ENCODE measurements at places on chromosomes 11 and 22.

GRCh38 chr22:24843048-24843447, 37.0 kb downstream of the SGSM1 start:
- no peak for DNase-seq

GRCh38 chr22:29706486-29706885, 13.3 kb upstream of the CABP7 start:
- no peak for DNase-seq

DNA sequence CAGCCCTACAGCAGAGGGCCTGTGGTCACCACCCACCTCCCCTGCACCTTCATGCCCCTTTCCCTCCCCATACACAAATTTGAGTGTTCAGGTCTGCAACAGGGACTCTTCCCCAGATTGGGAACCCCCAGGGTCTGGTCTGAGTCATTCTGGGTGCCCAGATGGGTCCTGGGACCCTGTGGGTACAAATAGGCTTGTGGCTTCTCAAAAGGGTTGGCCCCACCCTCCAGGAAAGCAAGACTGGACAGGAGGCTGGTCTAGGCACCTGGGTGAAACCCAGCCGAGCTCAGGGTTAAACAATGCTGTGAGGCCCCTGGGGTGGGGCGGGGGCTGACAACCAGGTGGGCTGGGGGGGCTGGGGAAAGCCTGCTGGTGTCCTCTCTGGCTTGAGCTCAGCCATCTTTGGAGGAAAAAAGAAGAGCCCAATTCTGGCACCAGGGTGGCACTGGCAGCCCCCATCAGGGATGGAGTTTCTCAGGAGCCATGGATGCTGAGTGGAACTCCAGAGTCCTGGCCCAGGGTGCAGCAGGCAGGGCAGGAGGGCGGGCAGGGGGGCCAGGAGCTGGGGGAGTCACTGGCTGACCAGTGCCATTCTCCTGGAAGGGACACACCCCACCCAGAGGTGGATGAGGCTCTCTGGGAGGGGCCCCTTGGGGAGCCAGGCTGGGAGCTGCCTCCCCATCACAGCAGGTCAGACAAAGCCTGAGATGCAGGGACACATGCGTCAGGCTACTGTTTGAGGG, 1.1 kb downstream of the SEPTIN5 start:
- DNase-seq = no peak

DNA sequence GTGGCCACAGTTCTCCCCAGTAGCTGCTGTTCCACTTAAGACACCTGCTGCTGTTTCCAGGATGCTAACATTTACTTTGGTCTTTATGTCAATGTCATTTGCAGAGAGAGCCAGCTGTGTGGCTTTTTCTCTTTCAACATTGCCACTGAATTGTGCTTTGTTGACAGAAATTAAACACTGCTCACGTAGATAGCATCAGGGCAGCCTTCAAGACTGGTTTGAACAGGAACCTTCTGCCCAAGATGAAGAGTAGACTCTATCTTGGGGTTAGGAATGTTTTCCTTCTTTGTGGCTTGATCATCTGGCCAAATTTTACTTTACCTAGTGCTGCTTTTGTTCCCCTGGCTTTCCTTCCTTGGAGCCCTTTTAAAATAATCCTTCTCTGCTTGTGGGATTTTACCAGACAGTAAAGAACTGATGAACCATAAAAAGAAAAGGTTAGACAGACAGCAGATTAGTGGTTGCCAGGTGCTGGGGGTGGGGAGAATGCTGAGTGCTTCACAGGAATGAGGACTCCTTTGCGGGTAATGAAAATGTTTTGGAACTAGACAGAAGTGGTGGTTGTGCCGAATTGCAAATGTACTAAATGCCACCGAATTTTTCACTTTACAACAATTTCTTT, 22.7 kb upstream of the XBP1 start:
- DNase-seq = no peak

DNA sequence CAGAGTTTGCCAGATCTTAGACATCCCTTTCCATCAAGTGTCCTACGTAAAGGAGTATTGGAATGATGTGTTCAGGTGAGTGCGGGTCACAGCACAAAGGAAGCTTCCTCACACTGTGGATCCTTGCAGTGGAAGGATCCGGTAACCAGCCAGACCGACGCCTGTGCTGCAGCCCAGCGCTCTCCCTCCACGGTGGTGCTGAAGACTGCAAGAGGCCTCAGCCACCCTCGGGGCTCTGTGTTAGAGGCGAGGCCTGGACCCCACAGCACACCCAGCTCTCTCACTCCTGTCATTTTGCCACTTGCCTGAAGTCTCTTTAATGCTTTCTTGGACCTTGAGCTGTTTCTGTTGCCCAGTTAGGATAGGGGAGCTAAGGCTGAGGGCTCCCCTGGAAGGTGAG, 2.4 kb downstream of the TRMU start:
- no peak for DNase-seq

DNA sequence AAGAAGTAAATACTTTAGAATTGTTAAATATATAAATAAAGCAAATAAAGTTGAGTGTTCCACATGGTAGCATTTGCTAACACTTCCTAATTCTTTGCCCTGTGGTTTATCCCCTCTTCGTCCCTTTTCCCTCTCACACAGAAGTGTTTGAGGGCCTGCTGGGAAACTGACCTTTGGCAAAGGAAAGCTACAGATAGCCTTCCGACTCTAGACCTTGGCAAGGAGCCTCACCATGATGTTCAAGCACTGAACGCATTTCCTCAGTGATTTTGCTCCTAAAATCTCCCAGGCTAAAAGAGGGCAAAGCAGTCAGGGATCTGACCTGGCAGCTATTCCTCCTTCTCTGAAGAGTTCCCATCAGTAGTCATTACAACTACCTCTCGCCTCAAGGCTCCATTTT, 52.5 kb upstream of the HORMAD2 start:
- DNase-seq = no peak

DNA sequence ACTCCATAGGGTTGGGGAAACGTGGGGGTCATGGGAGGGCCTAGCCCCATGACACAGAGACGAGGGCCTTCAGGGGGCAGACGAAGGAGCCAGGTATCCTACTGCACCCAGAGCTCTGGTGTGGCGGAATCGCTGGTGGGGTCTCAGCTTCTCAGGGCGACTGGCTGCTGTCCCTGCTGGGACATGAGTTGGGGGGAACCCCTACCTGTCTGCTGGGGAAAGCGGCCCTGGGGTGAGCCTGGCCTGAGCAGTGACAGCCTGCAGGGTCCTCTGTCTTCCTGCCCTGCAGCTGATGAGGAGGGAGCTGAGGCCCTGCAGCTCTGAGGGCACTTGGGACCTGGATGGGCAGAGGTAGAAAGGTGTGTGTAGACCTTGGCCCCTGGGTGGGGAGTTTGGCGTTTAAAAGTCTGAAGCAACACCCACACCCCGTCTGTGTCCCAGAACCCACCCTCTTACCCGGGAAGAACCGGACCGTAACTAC, 33.6 kb upstream of the GRAMD4 start:
- DNase-seq = no peak

DNA sequence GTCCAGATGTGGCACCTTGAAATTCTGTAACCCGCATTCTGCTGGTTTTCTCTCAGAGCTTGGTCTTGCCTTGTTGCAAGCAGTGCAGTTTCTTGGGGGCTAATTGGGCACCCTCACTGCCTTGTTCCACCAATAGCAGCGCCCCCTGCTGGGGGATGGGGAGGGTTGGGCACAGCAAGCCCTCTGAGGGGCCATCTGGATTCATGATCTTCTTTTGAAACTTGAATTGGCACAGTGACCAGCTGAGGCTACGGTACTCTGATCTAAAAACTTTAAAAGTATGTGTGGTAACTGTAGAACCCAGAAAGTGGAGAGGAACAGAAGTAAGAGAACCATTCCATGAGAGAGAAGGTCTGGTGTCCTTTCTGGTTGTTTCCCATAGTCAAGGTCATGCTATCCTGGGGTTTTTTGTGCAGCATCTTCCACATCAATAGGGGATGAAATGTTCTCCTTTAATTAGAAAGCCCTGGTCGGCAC, 64.2 kb downstream of the MED15 start:
- no peak for DNase-seq

DNA sequence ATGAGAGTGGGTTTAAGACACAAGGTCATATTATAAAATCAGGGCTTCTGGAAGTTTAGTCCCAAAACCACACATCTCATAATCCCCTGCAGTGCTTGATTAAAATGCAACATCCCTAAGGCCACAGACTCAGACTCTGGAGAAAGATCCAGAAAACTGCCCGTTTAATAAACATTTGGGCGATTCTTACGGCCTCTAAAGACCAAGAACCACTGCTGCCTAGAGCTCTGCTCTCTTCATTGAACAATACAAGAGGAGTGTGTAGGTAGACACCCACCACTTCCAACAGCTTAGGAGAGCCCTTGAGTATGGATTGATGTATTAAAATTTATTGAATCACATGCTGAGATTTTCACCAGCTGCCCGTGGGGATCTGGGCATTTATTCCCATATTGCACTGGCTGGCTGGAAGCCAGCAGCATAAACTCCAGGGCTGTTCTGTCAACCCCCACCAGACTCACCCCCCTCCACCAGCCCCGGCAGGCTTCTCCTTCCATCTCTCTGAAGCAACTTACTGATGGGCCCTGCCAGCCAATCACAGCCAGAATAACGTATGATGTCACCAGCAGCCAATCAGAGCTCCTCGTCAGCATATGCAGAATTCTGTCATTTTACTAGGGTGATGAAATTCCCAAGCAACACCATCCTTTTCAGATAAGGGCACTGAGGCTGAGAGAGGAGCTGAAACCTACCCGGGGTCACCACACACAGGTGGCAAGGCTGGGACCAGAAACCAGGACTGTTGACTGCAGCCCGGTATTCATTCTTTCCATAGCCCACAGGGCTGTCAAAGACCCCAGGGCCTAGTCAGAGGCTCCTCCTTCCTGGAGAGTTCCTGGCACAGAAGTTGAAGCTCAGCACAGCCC, 749 bp upstream of the BEST1 start:
- DNase-seq = no peak

DNA sequence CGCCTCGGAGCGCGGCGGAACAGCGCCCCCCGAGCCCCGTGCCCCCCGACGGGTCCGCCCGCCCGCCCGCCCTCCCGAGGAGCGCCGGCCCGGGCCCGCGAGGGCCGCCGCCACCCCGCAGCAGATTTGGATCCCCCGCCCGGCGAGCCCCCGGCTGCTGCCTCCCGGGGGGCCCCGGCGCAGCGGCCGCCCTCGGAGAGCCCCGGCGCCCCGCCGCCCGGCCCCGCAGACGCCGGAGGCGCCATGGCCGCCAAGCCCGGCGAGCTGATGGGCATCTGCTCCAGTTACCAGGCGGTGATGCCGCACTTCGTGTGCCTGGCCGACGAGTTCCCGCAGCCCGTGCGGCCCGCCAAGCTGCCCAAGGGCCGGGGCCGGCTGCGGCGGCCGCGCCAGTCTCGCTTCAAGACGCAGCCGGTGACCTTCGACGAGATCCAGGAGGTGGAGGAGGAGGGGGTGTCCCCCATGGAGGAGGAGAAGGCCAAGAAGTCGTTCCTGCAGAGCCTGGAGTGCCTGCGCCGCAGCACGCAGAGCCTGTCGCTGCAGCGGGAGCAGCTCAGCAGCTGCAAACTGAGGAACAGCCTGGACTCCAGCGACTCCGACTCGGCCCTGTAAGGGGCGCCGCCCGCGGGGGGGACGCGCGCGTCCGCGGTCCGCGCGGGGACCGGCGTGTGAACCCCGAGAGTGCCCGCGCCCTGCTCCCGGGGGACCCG, 380 bp downstream of the C11orf96 start:
- DNase-seq = no peak

GRCh38 chr11:44752713-44753112, 26.0 kb downstream of the TSPAN18 start:
- no peak for DNase-seq

DNA sequence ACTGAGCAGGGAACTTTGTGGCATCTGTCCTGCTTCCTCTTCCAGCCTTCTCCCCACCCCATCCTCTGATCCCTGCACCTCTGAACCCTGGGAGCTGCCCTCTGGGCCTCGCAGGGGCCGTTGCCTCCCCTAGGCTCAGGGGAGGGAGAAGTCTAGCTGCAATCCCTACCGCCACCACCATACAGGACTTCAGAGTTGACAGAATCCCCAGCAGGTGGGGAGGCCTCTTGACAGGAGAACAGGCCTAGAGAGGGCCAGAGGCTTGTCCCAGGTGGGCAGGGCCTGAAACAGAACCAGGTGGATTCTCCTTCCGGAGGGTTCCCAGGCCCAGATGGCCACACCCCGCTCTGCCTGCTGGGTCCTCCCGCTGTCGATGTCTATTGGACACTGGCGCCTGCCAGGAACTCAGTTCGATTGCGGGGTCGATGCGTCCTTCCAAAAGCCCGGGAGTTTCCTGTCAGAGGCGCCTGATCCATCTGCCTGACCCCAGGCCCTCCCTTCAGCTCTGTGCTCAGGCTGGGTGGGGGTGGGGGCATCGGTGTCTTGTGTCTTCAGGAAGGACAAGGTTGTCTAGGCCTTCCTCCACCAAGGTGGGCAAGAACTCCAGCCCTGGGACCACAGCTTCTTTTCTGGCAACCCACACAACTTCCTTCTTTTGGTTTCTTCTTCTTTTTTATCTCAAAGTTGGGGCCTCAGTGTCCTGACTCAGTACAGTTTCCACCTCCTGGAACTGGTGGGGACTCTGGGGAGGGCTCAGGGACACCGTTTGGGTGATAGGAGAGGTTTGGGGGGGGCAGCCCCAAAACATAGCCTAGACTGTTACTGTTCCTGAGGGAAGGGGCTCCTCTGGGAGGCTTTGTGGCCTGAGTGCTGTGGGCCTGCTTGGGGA, 6.4 kb downstream of the STARD10 start:
- no peak for DNase-seq

DNA sequence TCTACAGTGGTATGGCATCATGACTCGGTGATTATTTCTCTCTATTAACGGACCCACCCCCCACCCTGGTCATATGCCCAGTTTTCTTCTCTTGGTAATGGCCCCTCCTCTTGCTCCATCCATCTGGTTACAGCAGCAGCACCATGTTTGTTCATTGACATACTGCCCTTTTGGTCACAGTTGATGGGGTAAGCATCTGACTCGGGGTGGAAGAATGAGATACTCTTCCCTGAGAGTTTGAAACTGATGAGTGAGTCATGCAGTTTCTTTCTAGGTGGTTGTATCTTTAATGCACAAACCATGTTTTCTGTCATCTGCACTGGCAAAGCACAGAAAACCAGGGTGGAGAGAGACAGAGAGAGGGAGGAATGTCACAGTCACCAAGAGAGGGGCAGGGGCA, 126.0 kb downstream of the SYN3 start:
- no peak for DNase-seq

- DNase-seq = no peak
Observed at GRCh38 chr11:112085822-112086421, 634 bp downstream of the TIMM8B start.

DNA sequence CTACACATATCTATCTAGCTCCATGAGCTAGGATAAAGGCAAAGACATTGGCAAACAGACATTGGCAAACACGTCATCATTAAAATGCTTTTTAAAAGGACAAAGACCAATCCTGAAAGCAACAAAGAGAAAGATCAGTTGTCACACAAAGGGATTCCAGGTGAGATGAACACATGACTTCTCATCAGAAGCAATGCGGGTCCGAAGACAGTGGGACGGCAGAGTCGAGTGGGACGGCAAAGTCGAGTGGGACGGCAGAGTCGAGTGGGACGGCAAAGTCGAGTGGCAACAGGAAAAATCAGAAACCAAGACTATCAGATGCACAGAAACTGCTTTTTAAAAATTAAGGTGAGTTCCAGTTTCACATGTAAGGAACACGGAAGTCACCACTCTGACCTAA, 609.5 kb downstream of the BRD1 start:
- no peak for DNase-seq

Data from esophagus squamous epithelium (tissue), 5 donors.